ENCODE measurements at places on chromosomes 11 and 22.

DNA sequence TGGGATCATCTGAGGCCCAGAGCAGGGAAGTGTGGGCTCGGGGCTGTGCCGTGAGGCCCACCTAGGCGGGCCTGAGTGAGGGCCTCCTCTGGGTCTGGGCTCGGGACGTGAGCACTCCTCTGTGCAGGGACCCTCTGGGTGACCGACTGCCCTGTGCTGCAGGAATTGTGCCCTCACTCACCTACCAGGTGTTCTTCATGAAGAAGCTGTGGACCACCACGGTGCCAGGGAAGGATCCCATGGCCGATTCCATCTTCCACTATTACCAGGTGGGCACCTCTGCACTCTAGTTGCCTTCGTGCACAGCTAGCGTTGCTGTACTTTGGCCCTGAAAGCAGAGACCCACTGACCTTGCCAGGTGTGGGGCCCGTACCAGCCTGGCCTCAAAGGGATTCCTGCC, 80.5 kb downstream of the MYO7A start:
- no peak for DNase-seq

- no peak for DNase-seq
Observed at GRCh38 chr22:24977370-24978221, 25.1 kb downstream of the KIAA1671 start.

GRCh38 chr11:118917481-118918127, 8.1 kb downstream of the BCL9L start:
- no peak for DNase-seq

- DNase-seq, result no peak
Observed at GRCh38 chr11:13884158-13884799, 78.2 kb upstream of the SPON1 start.

DNA sequence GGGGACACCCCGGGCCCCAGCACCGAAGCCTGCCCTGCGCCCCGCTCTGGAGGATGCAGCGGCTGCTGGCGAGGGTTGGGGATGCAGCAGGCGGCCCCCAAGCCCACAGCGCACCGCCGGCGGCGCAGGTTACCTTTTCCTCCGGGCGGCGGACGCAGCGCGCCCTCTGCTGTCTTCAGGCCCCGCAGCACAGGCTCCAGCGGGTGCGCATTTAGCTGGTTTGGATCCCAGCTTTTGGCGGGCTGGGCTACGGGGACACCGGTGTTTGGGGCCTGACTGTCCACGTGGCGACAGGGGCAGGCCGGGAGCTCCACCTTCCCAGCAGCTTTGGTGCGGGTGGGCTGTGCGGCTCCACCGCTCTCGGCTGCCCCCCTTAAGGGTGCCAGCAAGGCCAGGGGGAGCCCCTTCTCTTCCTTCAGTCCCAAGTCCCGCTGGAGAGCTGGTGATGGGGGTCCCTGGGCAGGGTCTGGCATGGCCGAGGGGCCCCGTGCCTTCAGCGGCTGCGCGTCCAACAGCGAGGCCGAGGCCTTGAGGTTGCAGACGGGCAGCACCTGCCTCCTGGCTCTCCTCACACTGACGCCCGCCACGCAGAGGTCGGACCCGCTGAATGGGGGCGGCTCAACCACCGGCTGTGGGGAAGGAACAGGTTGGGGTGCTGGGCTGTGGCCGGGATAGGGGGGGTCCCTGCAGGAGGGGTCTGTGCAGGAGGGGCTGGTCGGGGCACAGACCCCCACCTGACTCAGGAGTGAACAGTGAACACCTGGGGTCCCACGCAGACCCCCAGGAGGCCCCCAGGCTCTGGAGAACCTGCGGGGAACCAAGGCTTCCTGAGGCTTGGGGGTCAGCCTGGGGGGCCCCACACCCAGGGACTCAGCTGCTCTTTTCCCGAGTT, 18.0 kb upstream of the IL17REL start:
- peak; percentile 57 for DNase-seq

- DNase-seq, result no peak
Observed at GRCh38 chr22:30041881-30042280, 38.4 kb upstream of the HORMAD2 start.

GRCh38 chr11:8268530-8269400, 5.1 kb upstream of the LMO1 start:
- no peak for DNase-seq

DNA sequence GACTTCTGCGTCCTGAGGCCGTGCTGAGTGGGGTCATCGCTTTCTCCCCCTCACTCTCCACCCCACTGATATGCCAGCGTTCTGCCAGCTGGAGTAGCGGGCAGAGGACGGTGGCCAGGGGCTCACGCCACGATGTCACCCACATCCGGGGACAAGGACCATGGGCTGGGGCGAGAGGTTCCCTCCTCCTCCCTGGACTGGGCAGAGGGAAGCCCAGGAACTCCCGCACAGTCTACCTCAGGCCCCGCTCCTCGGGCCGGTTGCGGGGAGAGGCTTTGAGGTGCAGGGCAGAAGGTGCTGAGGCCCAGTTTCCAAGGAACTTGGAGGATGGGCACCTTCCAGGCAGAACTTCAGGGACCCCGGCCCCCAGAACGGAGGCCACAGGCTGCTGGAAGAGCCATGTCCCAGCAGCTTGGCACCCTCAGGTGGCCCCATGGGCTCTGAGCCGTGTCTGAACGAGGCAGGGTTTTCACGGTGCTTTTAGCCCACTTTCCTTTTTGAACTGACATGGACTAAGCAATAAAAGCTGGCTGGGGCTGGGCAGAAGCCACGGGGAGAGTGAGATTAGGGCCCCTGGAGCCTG, 25.4 kb downstream of the ADAMTS15 start:
- DNase-seq, result no peak

GRCh38 chr22:45678961-45679912, 7.6 kb downstream of the ATXN10 start:
- no peak for DNase-seq

DNA sequence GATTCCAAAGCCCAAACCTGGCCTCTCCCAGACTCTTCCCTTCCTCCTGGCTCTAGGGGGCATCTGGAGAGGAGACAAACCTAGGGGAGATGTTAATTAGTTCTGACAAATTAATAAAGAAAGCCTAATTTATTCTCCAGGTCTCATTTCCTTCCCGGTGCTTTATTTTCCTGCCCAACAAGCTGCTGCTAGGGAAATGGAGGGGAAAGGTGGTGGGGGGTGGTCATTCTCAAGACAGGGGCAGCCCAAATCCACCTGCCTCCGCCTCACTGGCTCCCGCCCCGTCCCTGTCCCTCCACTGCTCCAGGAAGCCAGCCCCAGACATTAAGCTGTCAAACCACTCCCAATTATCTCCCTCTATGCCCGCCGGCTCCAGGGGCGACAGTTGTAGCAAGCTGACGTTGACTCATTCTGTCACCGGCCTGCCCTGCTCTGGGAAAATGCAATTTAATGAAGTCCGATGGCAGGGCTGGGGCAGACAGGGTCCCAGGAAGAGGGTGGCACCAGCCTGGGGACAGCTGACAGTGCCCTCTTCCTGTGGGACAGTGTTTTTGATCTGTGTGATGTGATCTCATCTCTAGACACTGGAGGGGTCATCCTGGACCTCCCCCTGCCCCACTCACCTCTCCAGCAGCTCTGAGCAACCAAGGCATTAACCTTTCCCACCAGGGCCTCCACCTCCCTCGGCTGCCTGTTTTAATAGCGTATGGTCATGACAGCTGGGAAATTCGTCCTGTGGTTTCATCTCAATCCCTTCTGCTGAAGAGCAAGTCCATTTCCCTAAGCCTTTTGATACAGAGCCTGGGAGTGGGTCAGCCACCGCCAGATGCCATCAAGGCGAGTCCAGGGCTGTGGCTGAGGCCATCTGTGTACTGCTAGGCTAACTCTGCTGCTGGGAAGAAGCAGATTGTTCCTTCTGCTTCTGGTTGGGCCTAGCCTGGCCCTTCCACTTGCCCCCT, 27.1 kb downstream of the NECTIN1 start:
- DNase-seq, result no peak

DNA sequence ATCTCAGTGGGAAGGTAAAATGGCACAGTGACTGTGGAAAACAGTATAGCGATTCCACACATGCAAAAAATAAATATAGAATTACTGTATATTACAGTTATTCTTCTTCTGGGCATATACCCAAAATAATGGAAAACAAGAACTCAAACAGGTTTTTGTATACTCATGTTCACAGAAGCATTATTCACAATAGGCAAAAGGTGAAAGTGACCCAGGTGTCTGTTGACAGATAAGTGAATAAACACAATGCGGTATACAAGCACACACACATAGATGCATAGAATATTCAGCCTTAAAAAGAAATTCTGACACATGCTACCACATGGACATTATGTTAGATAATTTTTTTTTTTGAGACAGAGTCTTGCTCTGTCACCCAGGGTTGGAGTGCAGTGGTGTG, 233.0 kb downstream of the SWAP70 start:
- no peak for DNase-seq

- DNase-seq, result no peak
Observed at GRCh38 chr11:66904055-66904454, 47.2 kb downstream of the LRFN4 start.

DNA sequence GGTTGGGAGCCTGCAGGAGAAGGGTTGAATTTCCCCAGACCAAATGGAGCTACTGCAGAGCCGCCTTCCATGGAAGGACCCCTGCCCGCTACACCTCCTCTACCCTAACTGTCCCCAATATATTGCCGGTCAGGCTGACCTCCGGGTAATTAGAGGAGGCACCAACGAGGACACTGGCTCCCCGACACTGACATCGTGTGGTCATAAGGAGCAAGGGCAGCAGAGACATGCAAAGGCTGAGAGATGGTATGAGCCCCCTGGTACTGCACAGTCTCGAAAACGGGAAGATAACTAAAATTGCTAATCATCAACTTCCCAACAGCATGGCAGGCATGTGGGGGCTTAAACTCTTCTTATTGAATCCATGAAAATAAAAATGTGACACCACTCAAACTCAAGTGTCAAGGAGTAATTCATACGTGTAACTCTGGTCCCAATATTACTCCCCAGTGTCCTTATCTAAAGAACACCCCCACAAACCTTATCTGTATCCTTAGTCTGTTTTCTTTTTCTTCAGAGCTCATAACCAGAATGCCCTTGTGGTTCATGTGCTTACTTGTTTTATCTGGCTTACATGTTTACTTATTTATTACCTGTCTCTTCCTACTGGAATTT, 4.4 kb downstream of the CAVIN3 start:
- DNase-seq, result no peak

GRCh38 chr11:23278121-23278520, 417.8 kb upstream of the CCDC179 start:
- no peak for DNase-seq

GRCh38 chr11:99020352-99021225, at the start of gene CNTN5:
TSS of gene CNTN5 (plus strand) at chr11:99020949.
- no peak for DNase-seq

DNA sequence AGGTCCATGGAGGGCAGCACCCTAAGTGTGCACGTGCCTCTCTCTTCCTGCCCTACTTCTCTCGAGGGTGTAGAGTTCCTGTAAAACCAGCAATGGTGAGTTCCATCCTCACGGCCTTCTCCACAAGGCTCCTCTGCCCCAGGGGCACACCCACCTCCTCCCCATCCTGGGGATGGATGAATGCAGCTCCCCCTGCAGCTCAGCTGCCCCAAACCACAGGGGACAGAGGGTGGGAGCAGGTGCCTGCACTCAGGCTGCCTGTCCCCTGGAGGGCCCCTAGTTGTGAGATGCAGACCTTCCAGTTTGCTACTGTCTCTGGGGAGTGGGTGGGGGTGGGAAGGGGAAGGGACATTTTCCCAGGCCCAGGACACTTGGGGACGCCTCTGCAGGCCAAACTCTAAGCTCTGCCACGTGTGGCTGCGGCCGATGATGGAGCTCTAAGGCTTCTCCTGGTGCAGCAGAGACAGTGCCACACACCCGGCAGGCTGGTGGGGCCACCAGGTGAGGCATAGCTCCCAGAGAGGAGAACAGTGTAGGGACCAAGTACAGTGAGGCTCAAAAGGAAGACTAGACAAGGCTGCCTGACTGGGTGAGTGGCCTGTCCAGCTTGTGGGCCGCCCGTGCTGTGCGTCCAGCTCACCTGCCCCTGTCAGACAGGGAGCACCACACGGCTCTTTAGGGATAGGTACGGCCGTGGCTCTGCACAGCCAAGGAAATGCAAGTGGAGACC, 540.9 kb downstream of the TBC1D22A start:
- no peak for DNase-seq

GRCh38 chr11:117535201-117535849, 207.7 kb downstream of the CEP164 start:
- DNase-seq, result no peak

DNA sequence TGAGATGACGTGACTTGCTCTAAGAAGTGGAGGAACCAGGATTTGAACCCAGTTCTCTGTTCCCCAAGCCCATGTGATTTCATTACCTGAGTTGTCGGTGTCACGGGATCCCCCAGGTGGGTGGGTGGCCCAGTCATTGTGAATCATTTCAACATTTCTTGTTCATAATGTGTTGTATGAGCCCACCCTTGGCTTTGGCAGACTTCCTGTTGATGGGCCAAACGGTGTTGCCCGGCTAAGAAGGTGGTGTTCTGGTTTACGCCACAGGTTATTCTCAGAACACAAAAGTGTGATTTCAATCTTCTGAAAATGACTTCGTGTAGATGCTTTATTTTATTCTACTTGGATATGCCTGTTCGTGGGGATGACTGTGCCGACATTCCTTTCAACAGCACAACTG, 21.6 kb upstream of the ST14 start:
- no peak for DNase-seq

- no peak for DNase-seq
Observed at GRCh38 chr11:29562183-29562582, 454.6 kb downstream of the KCNA4 start.

DNA sequence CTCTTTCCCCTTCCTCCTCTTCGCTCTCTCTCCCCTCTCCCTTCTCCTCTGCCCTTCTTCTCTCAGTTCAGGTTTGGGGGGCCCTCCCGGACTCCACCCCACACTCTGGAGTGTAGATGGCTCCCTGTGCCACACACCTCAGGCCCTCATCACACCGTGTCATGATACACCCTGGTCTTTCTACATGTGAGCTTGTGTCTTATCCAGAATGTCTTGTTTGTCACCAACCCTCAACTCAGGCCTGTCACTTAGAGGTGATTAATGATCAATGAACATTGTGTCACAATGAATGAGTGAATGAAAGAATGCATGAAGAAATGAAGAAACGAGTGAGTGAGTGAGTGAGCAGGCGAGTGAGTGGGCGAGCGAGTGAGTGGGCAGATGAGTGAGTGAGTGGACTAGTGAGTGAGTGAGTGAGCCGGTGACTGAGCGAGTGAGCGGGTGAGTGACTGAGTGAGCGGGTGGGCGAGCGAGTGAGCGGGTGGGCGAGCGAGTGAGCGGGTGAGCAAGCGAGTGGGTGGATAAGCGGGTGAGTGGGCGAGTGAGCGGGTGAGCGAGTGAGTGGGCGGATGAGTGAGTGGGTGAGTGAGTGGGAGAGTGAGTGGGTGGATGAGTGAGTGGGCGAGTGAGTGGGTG, 33.8 kb downstream of the CAPN1 start:
- no peak for DNase-seq

- DNase-seq, result no peak
Observed at GRCh38 chr22:32994041-32994830, 63.9 kb downstream of the SYN3 start.

GRCh38 chr22:31346255-31346732, at the start of gene PATZ1:
TSS of gene PATZ1 (minus strand) at chr22:31346346. CDS start at chr22:31345602, 744 bp downstream.
- peak; percentile 49 for DNase-seq

Measured in stimulated activated CD8-positive, alpha-beta memory T cell treated with anti-CD3 and anti-CD28 coated beads, Interleukin-15, amount 100 ng/mL, for 1 hour (primary cell).